ENCODE measurements at places on chromosomes 3 and 15. TPM values are rescaled to one million over a fixed set of nuclear protein-coding genes. Genes with fewer than 3 reads are reported as not detected.

DNA sequence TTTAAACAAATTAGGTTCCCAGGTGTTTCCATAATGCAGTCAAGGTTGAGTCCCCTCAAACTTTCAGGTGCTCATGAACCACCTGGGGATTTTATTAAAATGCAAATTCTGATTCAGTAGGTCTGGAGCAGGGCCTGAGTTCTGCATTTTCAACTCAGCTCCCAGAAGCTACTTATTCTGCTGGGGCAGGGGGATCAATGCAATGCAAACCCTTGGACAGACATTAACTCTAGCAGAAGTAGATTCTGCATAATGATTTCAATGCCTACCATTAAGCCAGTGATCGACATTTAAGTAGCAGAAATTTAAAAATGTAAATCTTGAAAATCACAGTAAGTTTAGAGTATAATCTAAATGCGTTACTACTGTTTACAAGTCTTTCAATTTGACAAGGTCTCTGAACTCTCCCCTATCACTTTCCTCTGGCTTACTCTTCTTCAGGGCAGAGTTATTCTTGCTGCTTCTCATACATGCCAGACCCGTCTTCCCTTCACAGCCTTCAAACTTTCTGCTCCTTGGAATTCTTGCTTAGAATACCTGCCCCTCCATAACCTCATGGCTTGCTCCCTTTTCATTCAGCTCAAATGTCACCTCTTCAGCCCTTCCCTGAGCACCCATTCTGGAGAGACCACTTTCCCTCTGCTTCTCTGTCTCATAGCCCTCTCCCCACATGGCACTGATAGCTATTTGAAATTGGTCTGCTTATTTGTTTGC, 19.3 kb upstream of the DPPA4 start:
- no peak for DNase-seq

PLA1A gene
- total RNA-seq: 2.1 TPM

SLC15A2 gene
- total RNA-seq: 2.2 TPM

- DNase-seq: no peak
These were observed 966 bp upstream of the PKM start for GRCh38 chr15:72231833-72232478.

- no peak for DNase-seq
These were observed 94.0 kb downstream of the CORO2B start for GRCh38 chr15:68672781-68673205.

DNA sequence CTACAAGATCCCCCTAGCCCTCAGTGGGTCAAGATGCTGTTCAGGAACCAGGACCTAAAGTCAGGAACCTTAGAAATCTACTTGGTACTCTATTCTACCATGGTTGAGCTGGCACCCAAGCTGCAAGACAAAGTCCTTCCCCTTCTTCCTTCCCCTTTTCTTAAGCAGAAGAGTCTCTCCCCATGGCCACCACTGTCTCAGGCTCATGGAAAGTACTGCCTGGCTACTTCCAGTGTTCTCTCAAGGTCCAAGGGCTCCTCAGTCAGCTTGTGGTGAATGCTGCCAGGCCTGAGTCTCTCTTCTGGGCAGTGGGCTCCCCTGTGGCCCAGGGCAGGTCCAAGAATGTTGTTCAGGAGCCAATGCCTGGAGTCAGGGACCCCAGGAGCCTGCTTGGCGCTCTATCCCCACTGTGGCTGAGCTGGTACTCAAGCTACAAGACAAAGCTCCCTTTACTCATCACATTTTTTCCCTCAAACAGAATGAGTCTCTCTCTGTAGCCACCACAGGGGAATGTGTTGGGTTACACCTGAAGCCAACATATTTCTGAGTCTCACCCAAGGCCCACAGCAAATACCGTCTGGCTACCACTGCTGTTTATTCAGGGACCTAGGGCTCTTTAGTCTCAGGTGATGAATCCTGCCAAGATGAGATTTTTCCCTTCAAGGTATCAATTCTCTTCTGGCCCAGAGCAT, 18.1 kb upstream of the SLC27A2 start:
- no peak for DNase-seq

PPM1L gene
- total RNA-seq: 24.6 TPM

SLCO3A1 gene
- total RNA-seq: 13.6 TPM

- no peak for DNase-seq
These were observed 289.1 kb upstream of the DNAJC19 start for GRCh38 chr3:181278468-181279238.

DNA sequence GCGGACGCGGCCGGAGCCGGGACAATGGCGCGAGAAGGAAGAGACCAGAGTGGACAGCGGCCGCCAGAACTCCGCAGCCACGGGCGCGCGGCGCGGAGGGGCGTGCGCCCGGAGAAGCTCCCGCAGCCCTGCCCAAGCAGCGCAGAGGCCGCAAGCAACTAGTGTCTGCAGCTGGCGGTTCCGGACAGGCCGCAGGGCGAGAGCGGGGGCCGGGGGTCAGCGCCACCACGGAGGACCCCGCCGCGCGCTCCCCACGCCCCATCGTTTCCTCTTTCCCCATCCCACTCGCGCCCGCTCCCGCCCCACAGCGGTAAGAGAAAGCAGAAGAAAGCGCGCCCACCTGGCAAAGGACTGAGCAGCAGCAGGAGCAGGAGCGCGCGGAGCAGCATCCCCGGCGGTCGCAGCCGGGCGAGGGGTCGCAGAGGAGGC, 440 bp downstream of the PRTG start:
- DNase-seq: no peak

DNA sequence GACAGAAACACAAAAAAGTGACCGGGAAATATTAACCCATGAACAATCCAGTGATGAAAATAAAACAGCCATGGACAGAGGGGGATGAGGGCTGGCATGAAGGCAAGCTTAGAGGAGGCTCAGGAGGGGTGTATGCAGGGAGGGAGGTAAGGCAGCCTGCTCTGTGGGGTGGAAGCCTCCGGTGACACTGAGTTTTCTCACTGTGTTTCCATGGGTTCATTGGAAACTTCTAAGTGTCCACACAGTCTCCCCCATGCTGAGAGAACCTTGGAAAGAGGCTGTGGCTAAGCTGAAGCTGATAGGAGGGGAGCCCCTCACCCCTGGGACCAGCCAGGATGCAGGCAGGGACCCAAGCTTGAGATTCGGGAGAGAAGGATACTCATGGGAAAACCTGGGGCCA, 6.8 kb upstream of the SKOR1 start:
- DNase-seq: no peak

DNA sequence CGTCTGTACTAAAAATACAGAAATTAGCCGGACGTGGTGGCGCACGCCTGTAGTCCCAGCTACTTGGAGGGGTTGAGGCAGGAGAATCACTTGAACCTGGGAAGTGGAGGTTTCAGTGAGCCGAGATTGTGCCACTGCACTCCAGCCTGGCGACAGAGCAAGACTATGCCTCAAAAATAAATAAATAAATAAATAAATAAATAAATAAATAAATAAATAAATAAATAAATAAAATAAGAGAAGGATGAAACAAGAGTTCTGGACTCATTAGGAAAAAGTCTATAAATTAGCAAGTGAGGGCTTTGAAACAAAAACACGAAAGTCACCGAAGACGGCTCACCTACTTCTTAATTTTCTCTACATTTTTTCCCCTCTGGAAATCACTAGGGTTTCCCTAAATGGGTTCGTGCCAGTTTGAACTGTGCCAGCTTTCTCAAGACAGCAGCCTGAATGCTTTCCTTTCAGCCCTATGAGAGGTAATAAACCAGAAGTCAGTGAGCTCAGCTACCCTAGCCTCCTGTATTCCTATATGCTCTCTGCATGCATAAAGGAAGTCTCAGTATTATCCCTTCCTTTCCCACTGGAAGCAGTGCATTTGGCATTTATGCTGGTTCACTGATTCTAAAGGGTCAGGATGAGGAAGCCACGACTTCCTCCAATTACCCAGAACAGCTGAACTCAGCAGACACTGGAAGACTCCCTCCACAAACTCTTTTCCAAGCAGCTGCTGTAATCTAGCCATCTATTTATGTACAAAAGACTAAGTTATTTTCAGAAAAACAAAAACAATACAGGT, 266.9 kb downstream of the ZBBX start:
- no peak for DNase-seq

DNA sequence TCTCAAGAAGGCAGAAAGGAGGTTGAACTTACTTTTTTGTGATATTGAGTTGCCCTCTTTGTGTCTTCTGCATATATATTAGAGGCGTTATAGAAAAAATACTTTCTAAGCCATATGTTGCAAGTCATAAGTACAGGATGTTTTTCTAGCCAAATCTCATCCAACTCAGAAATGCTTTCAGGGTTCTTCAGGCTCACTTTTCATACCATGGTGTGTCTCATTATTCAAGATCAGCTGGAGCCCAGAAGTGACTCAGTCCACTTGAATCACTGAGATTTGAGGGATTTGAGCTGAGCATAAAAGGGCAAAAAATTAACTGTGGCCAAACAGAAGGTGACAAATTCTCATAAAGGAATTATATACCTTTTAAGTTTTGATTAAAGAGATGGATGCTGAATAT, 157.3 kb downstream of the WNT5A start:
- no peak for DNase-seq

C2CD4B gene
- total RNA-seq: 2.5 TPM

DNA sequence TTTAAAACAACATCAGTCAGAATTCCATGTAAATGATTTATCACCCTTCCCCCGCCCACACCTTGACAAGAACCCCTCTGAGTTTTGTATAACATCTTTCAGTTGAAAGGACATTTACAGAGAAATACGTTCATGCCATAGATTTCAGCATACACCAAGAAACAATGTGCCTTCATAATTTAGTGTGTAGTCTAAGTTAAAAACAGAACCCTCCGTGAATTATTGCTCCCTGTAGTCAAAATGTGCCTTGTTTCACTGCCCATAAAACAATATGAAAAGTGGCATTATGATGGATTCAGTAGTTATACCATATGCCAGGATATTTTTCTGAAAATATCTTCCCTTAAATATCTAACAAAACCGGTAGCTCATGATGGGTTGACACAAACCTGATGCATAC, 953.9 kb downstream of the GBE1 start:
- DNase-seq: no peak

GRCh38 chr3:86333636-86334035, 657.3 kb downstream of the VGLL3 start:
- DNase-seq: no peak
